ENCODE measurements at places on chromosomes 1 and 21.
A peak's percentile ranks its signal among the peaks of the same experiment; 100 is the strongest.

GRCh38 chr1:100397681-100398080 lies 45.4 kb downstream of the CDC14A start:
- DNase-seq = no peak

DNA sequence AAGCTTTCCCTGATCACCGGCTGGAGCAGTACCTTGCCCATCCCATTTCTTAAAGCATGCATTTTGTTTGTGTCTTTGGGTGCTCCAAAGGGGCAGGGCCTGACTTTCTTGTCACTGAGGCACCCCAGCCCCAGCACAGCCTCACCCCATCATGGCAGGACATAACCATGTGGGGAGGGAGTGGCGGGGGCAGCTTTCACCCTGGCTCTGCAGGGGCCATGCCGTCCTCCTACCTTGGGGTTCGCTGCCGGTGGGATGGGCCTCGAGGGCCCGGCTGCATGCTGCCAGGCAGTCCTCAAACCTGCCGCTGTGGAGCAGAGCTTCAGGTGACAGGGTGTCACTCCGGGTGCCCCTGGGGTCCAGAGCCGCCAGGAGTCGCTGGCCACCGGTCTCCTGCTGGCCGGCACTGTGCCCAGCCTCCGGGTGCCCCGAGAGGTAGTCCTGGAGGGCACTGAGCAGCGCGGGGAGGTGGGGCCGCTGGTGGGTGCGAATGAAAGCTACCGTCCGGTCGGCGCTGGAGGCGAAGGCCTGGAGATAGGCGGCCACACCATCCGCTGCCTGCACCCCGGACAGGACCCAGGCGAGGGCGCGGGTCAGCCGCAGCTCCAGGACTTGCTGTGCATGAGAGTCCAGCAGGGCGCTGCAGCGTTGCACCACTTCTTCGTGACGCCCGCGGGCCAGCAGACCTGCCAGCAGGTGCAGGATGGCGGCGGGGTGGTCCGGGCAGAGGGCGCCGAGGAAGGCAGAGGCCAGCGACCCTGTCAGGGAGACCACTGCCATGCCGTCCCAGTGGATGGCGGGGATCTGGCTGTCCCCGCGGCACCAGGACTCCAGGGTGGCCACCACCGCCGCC lies 1.5 kb downstream of the TTC34 start:
- no peak for DNase-seq

DNA sequence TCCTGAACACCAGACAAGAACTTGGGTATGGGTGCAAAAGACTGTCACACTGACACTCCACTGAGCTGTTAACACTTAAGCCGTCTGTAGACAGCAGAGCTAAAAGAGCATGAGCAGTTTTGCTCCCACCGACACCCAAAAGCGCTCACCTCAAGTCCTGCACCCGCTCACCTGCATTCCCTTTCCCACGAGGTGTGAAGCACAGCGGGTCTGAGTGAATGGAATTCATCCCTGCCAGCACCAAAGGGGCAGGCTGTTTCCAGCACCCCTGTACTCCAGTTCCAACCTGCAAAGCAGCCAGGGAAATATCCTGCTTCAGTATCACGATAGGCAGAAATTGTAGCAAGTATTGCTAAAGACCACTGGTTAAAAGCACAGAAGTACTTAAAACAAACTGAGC lies 28.8 kb downstream of the KRTAP21-3 start:
- DNase-seq = no peak

- no peak for DNase-seq
These were observed 17.4 kb downstream of the CACNA1S start for GRCh38 chr1:201094832-201095231.

DNA sequence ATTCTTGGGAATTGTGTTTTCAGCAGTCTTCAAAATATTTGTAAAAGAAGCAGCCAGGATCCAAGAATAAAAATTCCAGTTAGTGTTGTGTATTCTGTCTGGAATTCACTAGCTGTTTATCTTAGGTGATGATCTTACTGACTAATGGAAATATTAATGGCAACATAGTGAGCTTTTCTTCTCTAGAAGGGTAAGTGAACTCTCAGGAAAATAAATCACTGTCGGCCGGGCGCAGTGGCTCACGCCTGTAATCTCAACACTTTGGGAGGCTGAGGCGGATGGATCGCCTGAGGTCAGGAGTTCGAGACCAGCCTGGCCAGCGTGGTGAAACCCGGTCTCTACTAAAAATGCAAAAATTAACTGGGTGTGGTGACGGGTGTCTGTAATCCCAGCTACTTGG lies 87.4 kb upstream of the KIF1B start:
- DNase-seq = no peak

- no peak for DNase-seq
These were observed 26.2 kb downstream of the HSPA13 start for GRCh38 chr21:14356746-14357145.

DNA sequence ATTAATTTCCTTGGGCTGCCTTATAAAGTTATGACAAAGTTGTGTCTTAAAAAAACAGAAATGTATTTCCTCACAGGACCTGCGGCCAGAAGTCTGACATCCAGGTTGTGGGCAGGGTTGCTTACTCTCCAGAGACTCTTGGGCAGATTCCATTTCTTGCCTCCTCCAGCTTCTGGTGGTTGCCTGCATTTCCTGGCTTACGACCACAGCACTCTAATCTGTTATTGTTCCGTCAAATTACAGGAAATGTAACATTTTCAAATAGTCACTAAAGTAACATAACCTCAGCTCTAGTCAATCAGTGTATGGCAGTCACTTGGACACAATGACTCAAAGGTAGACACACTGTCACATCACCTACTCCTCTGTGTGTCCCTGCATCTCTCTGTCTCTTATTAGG lies 226.8 kb downstream of the DNAH14 start:
- no peak for DNase-seq

DNA sequence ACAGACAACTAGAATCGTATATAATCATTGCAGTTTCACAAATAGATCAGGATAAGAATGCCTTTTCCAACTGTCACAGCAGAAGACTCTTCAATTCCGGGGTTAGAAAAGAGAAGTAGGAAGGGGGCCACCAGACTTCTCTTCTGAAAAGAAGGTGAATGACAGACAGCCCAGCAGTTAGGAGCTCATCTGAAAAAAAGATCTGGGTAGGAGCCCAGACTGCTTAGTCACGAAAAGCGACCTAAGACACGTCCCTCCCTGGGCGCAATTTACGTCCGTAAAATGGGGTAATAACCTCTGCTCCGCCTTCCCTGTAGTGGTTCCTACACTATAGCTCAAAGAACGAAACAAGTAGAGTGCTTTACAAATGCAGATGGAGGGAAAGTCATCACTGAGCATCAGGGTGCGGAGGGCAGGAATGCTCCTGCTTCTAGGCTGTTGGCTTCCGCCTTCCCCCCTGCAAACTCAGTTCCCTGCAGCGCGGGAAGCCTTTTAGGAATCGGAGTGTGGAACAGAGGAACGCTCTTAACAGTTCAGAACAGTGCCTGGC lies 582 bp downstream of the ORC1 start:
- DNase-seq = peak; percentile 39

GRCh38 chr1:169521226-169521625 lies 35.5 kb upstream of the SLC19A2 start:
- no peak for DNase-seq

GRCh38 chr1:209621286-209621685 lies 30.9 kb downstream of the LAMB3 start:
- DNase-seq = no peak

DNA sequence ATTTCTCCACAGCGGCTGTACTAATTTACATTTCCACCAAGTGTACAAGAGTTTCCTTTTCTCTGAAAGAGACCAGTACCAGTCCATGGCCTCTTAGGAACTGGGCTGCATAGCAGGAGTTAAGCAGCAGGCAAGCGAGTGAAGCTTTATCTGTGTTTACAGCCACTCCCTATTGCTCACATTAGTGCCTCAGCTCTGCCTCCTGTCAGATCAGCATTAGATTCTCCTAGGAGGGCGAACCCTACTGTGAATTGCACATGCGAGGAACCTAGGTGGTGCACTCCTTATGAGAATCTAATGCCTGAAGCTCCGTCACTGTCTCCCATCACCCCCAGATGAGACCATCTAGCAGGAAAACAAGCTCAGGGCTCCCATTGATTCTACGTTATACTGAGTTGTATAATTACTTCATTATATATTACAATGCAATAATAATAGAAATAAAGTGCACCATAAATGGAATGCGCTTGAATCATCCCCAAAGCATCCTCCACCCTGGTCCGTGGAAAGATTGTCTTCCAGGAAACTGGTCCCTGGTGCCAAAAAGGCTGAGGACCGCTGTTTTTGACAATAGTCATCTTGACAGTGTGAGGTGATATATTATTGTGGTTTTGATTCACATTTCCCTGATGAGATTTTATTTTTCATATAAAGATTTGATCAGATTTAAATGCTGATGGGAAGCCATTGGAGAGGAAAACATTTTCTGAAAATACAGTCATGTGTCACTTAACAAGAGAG lies 45.5 kb upstream of the MRPS6 start:
- DNase-seq = no peak

DNA sequence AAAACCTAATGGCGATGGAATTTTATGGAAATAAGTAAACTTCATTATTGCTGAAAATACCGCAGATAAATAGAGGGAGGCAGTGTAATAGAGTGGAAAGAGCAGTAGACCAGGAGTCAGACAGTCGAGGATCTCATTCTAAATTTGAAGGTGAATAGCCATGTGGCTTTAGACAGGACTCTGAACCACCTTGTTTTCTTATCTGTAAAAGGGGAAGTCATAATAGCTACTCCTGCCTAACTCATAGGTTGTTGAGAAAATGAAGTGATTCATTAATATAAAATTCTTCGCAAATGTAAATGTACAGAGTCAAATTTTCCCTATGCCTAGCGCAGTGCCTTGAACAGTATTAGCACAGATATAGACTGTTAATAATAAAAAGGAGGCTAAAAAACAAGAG lies 14.8 kb downstream of the RPS6KC1 start:
- no peak for DNase-seq

DNA sequence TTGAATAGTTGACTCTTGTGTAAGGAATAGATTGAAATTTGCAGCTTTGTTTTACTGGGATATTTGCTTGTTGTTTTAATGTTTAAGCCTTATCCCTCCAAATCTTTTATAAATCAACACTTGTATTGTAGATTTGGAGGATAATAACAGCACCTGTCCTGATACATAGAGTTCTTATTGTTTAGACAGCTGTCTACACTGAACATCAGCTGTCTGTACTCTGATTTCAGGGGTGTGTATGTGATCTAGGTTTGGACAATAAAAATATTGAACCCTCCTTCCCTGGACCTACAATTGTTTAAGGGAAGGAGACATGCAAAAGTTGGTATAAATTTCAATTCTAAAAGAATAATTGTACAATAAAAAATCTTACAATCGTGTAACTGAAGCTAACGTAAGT lies 48.3 kb upstream of the DPH5 start:
- no peak for DNase-seq

DNA sequence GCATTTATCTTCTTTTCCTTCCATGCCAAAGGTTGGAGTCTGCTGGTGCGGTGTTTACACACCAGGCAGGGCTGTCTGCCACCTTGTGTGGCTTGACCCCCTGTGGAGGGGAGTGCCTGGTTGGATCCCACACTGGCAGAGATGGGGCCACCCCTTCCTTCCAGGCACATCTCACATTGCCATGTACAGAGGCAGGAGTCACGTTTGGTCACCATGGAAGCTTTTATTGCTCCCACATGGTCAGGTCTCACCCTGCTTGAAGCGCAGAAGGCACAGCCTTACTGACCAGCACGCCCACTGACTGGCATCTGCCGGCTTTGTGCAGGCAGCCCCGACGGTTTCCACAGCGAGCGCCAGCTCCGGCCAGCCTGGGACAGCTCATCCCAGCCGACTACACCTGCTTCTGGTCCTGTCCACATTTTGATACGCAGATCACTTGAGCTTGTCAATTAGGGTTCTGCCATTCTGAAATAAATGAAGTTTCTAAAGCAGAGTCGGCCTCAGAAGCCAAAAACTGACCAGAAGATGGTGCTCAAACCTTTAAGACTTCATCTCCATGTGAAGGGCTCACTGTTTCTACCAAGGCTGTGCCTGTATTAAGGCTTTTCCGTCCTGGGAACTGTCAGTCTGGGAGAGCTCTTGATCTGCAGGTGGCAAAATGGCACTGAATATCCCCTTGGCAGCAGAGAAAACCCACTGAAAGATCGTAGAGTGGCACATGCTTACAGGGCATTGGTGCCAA lies 35.6 kb upstream of the EPHA8 start:
- no peak for DNase-seq

DNA sequence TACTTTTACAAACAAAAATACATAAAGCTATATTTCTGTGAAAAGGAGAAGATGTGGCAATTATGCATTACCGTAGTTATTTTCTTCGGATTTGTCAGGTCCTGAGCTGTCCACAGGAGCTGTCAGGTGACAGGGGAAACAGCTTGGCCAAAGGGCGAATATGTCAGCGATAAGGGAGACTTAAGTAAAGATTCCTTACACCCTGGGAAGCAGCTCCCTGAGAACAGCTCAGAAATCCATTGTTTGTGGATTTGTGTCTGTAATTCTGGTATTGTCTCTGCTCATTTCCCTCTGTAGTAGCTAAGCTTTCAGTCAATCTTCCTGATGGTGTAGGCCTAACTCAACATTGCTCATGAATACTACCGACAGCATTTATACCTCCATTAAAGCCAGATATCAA lies 7.1 kb upstream of the CD34 start:
- DNase-seq = no peak

- DNase-seq = no peak
These were observed 29.4 kb downstream of the SNX27 start for GRCh38 chr1:151641229-151641628.

- DNase-seq = no peak
These were observed 24.5 kb downstream of the ADARB1 start for GRCh38 chr21:45098867-45099266.

- peak; percentile 57 for DNase-seq
These were observed 9.5 kb downstream of the MR1 start for GRCh38 chr1:181043025-181043888.

DNA sequence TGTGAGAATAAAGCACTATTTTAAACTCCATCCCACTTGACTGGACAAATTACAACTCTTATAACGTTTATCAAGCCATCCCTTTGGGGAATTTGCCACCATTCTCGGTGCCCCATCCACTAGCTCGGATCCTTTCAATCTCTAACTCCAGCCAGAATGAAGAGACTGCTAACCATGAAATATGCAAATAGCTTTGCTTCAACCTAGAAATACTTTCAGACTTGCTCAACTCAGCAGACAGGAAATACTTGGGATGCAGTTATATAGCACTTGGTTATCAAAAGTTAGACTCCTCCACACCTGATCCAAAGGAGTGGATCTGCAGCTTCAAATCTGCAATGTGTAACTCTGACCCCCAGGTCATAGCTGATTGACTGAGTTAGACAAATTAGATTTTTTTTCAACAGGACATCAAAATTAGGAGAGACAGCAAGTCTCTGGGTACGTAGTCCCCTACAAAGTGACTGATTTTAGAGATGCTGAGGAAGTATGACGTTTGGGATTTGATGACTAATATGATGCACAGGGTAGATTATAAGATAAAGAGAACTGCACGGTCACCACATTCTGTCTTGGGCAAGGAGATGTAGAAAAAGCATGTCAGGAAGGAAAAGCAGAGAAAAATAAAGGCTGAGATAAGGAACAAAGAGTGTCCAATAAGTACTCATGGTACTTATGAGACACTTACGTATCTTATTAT lies 496.0 kb downstream of the AGBL4 start:
- DNase-seq = no peak

GRCh38 chr1:224106568-224107281 lies 7.2 kb upstream of the FBXO28 start:
- DNase-seq = peak; percentile 3
